Sigmoid colon (tissue), 7 donors: ENCODE measurements at places on chromosomes 4 and X. TPM values are rescaled to one million over a fixed set of nuclear protein-coding genes. Genes with fewer than 3 reads are reported as not detected.

CCKAR gene
- not detected for polyA plus RNA-seq

GAB3 gene
- polyA plus RNA-seq = 2.5 TPM

PRSS12 gene
- polyA plus RNA-seq = 6.2 TPM

PLP2 gene
- 88.9 TPM for polyA plus RNA-seq

PHKA1 gene
- 2.0 TPM for polyA plus RNA-seq

STAP1 gene
- 2.4 TPM for polyA plus RNA-seq

SHOX gene
- polyA plus RNA-seq = 0.23 TPM

ERCC6L gene
- polyA plus RNA-seq = not detected

GJB1 gene
- polyA plus RNA-seq = 16.2 TPM

GRCh38 chr4:54230484-54231418 lies 1.7 kb downstream of the PDGFRA start:
- peak; percentile 81 for DNase-seq

- peak; percentile 44 for DNase-seq
These were observed 17.2 kb upstream of the GTPBP6 start for GRCh38 chrX:335758-336155.

DNA sequence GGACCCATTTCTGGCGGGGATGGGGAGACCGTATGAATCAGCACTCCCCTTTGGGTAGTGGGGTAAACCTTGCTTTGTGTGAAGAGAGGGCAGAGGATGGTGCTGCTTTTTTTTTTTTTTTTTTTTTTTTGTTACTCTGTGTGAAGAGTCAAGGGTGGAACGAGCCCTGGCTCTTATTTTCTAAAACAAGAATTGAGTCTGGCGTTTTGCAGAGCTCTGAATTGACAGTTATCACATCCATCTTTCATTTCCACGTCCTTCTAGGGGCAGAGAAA lies 1.2 kb downstream of the SLAIN2 start:
- DNase-seq = no peak

GRCh38 chr4:120491481-120491880 lies 424.8 kb upstream of the MAD2L1 start:
- DNase-seq = no peak

- DNase-seq = no peak
These were observed 908 bp upstream of the TLR6 start for GRCh38 chr4:38857354-38858096.

- DNase-seq = no peak
These were observed 136.3 kb downstream of the TMEM144 start for GRCh38 chr4:158346576-158346975.

- DNase-seq = no peak
These were observed at the start of gene BGN for GRCh38 chrX:153494541-153495361. BGN (plus strand) TSS chrX:153494980; CDS start chrX:153504632, 9,652 bp downstream.

DNA sequence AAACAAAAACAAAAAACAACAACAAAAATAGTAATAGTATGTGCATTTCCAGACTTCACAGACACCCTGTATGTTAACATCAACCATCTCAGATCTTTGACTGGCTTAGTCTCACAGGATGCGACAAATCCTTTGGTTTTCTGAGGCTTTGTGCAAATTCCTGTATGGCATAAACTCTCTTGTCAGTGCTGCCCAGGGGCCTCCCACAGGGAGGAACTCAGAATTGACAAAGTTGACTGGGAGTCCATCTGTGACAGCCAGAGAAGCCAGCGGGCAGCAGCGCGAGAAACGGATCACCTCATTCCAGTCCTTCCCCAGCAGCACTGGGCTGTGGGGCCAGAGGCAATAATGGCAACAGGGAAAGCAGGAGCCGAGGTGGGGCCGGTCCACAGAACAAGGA lies 19.1 kb upstream of the DDX3X start:
- DNase-seq = no peak

DNA sequence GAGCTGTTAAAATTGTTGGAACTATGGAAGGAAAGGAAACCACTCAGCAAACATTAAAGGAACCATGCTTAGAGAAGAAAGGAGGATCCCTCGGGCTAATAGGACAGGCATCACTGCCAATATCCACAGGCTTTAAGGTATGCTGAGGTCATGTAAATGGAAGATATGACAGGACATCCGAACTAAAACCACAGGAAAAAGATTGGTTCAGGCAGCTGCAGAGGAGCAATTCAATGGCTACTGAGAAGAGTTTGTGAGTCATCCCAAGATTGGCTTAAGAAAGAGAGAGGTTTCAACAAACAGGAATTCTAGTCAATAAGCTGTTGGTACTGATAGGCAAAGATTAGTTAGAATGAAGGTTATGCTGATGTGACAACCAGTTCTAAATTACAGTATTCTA lies 106.4 kb upstream of the FAM241A start:
- no peak for DNase-seq

DNA sequence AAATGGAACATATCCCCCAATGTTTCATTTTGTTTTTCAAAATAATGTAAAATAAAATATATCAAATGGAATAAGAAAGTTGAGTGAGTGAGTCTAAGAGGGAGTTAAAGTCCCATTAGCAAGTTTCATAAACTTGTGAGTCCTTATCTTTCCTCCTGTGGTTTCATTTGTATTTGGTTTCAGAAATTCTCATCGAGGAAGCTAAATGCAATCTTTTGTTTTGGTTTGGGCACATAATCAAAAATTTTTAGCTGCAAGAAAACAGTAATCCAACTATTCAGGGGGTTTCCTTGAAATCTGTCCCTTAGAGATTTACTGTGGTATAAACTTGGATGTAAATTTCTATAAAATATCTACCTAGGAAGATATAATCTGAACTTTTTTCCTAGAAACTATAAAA lies 124.2 kb downstream of the CAMK2D start:
- DNase-seq = no peak
